ENCODE measurements at places on chromosomes 7 and 10.

DNA sequence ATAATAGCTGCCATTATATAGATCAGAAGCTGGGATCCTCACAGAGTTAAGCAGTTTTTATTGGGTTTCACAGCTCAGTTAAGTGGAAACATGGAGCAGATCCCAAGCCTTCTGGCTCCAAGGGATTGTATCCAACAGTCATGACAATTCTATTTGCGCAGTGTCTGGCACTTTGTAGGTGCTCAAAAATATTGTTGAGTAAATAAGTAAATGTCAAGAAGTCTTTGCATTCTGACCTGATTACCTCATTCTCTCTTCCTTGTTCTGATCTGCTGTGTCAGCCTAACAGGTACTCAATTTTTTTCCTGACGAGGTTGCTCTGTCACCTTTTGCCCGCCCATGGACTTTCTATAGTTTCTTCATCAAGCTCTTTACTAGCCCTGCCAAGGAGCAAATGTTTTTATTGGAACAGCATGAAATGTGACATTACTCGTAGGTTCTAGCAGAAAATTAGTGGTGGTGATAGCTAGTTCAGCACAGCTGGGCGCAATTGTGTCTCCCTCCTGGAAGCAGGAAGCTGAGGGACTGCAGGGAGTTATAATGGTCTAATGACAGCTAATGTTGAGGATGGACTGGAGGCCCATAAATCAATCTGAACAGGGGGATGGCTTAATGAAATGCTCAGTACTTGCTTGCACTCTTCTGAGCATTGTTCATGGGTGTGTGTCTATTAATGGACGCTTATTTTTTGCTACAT is 680.2 kb downstream of the CCSER2 start:
- DNase-seq: peak; percentile 84

DNA sequence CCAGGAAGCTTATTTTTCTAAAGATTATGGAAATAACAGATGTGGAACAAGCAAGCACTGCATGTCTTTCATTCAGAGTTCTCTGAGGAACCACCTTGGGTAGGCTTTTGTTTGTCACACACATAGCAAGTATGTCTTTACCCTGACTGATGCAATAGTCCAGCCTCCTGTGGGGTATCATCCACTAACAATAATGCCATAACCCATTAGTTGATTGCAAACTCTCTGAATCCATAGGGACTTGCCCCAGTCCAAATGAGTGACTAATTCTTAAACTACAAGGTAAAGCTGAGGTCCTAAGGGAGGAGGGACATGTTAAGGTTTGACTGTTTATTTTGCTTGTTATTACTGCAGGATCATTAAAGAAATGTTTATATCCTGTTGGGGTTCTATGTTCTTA is 151.4 kb upstream of the PRPS1L1 start:
- DNase-seq: no peak

DNA sequence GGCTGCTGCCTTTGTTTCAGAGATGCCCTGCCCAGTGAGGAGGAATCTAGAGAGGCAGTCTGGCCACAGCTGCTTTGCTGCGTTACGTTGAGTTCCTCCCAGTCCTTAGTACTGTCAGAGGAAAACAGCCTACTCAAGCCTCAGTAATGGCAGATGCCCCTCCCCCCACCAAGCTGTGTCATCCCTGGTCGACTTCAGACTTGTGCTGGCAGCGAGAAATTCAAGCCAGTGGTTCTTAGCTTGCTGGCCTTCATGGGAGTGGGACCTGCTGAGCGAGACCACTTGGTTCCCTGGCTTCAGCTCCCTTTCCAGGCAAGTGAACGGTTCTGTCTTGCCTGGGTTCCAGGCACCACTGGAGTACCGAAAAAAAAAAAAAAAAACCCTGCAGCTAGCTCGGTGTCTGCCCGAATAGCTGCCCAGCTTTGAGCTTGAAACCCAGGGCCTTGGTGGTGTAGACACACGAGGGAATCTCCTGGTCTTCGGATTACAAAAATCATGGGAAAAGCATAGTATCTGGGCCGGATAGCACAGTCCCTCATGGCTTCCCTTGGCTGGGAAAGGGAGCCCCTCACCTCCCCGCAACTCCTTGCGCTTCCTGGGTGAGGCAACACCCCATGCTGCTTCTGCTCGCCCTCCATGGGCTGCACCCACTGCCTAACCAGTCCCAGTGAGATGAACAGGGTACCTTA is 9.1 kb downstream of the SDHAF3 start:
- no peak for DNase-seq

DNA sequence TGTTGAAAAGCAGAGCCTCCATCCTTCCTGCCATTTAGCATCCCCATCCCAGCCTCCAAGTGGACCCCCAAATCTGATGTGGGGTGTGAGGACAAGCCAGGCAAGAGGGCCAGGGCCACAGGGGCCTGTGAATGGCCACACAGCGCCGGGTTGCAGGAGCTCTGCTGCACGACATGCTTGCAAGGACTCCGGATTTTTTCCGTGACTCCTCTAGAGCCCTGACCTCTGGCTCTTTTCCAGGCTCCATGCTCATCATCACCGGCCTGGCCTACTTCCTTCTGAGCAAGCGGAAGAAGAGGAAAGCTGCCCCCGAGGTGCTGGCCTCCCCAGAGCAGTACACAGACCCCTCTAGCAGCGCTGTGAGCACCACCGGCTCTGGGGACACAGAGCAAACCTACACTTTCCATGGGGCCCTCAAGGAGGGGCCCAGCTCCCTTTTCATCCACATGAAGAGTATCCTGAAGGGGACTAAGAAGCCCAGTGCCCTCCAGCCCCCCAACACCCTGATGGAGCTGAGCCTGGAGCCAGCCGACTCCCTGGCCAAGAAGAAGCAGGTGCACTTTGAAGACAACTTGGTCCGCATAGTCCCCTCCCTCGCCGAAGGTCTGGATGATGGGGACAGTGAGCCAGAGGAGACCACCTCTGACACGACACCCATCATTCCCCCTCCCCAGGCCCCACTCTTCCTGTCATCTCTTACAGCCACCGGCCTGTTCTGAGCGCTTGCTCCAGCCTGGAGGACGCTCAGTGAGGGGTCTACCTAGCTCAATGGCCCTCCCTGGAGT is 23.5 kb downstream of the TMEM72 start:
- DNase-seq: no peak

- peak; percentile 0 for DNase-seq
Measured at GRCh38 chr10:30985512-30985911, 46.2 kb downstream of the ZNF438 start.

DNA sequence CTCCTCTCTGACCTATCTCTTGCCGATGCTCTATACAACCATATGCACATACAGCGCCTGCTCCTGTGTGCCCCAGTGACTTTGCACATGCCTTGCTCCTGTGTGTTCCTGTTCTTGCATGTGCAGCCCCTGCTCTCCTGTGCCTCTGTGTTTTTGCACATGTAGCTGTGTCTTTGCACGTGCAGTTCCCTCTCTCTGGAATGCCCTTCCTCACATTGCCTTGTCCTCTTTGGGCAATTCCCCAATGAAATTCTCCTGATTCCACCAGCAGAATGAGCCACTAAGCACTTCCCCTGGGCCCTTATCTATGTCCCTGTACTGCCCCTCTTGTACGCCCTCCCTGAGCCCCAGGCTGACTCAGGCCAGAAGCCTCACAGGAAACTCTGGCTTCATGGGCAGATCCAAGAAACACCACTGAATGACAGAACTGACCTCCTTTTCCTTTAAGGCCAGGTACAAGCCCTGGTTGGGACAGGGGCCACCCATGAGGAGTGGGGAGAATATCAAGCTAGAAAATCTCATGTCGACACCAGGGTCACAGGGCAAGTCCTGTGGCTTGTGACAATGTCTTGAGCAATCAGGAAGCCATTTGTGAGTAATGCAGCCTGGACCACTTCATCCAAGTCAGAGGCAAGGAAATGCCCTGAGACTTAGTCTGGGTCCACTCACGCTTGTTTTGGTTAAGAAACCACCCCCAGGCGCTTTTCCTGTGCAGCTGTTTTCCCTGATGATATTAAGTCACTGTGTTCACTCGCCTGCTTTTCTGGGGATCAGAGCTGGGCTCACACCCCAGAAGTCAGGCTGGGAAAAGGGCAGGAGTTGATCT is 1.9 kb upstream of the ARHGAP22 start:
- DNase-seq: no peak

- no peak for DNase-seq
Measured at GRCh38 chr7:138665669-138666140, 35.5 kb downstream of the SVOPL start.

DNA sequence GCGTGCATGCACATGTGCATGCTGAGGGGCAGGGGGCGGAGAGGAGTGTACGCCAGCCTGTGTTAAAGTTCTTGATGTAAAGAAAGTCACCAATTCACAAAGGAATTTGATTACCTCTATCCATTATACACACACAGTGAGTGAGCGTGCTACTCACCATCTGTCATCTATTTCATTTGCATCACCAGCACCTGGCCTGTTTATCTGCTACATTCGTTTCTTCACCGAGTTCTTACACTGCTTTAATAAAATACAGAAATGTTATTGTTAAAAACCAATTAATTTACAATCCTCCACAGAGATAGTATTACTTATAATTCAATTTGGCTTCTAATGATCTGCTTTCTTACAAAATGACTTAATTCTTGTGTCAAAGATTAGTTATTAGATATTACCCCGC is 32.6 kb downstream of the NEUROD6 start:
- DNase-seq: no peak

GRCh38 chr7:121730869-121731268 is 142.1 kb upstream of the PTPRZ1 start:
- DNase-seq: peak; percentile 93

- no peak for DNase-seq
Measured at GRCh38 chr7:418636-419280, 100.9 kb downstream of the PDGFA start.

GRCh38 chr7:123607423-123607975 is 5.9 kb downstream of the ASB15 start:
- no peak for DNase-seq

- DNase-seq: no peak
Measured at GRCh38 chr10:77919713-77920108, 6.8 kb downstream of the DLG5 start.

DNA sequence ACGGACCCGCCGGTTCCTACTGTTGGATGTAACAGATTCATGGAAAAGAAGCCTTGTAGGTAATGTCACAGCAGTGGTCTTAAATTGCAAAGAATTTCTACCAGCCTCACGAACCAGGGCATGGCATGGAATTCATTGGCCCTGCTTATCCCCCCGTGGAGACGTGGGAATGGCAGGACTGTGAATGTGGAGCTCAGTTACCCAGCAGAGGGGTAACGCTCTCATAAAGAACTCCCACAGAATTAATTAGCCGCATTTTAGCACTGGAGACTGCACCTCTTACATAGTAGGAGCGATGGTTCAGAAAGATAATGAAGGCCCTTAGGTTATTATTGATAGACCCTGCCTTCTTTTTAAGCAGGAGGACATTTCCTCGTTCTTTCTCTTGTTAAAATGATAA is 715.4 kb downstream of the AUTS2 start:
- no peak for DNase-seq

DNA sequence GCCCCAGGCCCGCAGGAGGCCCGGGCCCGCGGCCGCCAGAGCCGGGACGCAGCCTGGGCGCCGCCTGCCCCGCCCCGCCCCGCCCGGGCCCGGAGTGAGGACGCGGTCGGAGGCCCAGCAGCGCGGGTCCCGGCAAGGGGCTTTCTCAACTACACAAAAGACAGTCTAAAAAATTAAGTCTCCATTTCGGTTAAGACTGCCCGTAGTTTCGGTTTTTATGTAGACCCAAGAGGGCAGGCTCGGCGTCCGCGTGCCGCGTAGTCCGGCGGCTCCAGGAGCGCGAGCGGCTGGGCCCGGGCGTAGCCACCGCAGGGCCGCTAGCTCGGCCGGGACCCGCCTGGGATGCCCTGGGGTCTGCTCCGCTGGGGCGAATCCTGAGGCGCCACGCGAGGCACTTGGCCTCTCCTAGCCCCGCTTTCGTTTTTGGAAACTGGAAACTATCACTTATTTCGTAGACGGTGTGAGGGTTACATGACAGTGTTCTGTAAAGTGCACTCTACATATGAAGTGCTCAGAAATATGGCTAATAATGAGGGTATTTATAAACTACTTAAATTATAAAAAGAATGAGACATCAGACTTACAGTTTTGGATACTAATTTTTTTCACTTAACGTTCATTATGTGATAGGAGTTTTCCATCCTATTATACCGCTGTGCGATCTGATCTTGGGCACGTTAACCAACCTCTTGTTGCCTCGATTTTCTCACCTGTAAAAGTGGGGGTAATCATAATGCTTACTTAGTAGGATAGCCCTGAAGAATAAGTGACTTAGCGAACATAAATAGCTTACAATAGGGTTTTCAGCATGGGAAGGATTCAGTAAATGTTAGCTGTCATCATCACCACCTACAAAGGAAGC is 573 bp downstream of the BLVRA start:
- peak; percentile 51 for DNase-seq

GRCh38 chr10:31822150-31822549 is 106.5 kb downstream of the ARHGAP12 start:
- no peak for DNase-seq

GRCh38 chr10:62050346-62050892 is 148.9 kb downstream of the ARID5B start:
- no peak for DNase-seq

GRCh38 chr10:54559498-54559897 is 241.5 kb downstream of the PCDH15 start:
- DNase-seq: no peak

DNA sequence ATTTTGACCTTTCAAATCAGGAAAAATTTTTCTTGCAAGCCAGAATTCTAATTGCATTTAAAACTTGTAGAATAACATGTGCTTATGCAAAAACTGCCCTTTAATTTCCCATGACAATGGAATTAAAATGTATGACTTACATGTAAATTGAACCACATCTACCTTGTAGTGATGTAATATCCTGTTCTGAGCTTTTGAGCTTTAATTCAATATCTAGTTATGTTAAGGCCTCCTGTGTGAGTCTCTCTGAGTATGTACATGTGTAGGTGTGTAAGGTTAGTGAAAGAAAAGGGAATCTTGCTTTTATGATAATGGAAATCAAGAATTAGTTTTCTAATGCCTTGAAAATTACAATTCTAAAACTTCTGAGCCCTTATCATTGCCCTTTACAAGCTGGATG is 344.8 kb upstream of the AKR1E2 start:
- no peak for DNase-seq

DNA sequence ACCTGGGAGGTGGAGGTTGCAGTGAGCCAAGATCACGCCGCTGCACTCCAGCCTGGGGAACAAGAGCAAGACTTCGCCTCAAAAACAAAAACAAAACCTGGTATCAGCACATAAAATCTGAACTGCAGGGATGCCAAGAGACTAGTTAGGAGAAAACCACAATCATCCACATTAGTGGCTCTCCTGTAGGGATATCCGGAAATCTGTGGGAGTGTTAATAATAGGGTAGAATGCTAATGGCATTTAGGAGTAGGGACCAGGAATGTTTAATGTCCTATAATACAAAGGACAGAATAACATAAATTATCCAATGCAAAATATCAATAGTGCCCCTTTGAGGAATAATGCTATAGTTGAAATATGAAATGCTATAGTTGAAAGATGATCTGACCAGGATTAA is 24.3 kb downstream of the KIF5B start:
- no peak for DNase-seq

GRCh38 chr10:7354330-7355047 is 56.3 kb downstream of the SFMBT2 start:
- no peak for DNase-seq

DNA sequence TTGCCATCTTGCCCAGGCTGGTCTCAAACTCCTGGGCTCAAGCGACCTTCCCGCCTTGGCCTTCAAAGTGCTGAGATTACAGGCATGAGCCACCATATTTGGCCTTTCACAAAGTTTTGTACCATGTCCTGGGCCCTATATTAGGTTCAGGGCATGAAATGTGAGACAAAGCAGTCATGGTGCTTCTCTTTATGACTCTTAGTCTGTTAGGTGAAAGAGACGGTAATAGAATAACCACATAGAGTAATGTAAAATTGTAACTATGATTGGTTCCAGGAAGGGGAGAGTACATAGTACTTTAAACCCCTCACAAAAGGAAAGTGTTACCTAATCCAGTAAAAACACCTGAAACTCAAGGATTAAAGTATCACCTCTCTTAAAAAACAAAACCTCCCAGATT is 144.7 kb downstream of the SPAG6 start:
- no peak for DNase-seq

All from NCI-H2081 (cell line).